ENCODE measurements at places on chromosomes 7 and 10.

DNA sequence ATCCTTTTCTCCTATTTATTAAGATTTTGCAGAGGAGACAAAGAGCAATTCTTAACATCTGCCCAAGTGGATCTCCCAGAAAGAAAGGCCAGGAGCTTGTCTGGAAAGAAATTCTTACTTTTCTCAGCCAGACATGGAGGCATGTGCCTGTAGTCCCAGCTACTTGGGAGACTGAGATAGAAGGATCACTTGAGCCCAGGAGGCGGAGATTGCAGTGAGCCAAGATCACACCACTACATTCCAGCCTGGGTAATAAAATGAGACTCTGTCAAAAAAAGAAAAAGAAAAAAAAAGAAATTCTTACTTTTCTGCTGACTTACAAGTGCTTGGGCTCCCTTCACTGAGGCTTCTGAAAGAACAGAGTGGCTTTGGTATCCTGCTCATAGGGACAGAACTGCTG is 2.4 kb upstream of the CYP3A43 start:
- DNase-seq: no peak

DNA sequence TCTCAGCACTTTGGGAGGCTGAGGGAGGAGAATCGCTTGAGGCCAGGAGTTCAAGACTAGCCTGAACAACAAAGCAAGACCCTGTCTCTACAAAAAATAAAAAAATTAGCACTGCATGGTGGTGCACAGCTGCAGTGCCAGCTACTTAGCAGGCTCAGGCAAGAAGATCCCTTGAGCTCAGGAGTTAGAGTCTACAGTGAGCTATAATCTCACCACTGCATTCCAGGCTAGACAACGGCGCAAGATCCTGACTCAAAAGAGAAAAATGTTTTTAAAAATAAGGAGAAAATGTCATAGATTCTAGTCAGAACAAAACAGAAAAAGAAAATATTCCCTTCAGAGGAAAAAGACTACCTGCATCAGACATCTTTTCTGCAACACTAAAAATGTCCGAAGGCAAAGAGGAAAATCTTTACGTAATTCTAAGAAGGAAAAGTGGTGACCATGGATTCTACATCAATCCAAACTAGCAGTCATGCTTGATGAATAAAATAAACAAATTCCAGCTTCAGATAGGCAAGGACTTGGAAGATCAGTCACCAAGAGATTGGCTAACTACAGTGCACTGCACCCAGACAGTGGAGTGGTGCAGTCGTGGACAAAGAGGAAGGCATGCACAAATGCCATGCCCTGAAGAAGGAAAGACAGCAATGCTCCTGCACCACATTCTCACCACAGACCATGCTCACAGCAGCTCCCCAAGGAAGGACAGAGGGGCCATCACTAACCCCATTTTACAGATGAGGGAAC is 54.3 kb downstream of the ERCC6 start:
- no peak for DNase-seq

DNA sequence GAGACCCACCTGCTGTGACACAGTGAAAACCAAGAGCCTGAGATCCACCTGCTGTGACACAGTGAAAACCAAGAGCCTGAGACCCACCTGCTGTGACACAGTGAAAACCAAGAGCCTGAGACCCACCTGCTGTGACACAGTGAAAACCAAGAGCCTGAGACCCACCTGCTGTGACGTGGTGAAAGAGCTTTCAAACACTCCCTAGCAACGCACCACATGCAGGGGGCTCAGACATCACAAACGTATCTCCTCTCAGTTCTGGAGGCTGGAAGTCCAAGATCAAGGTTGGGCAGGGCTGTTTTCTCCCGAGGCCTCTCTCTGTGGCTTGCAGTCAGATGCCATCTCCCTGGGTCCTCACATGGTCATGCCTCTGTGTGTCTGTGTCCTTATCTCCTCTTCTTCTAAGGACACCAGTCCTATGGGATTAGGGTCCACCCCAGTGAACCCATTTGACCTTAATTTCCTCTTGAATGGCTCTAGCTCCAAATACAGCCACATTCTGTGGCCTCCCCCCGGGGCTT is 43.8 kb downstream of the INSIG1 start:
- no peak for DNase-seq

- DNase-seq: no peak
Measured at GRCh38 chr7:133550145-133550544, 297.3 kb downstream of the EXOC4 start.

GRCh38 chr10:78537018-78537417 is 503.4 kb downstream of the RPS24 start:
- no peak for DNase-seq

GRCh38 chr10:28879875-28880682 is 202.8 kb downstream of the BAMBI start:
- DNase-seq: no peak

DNA sequence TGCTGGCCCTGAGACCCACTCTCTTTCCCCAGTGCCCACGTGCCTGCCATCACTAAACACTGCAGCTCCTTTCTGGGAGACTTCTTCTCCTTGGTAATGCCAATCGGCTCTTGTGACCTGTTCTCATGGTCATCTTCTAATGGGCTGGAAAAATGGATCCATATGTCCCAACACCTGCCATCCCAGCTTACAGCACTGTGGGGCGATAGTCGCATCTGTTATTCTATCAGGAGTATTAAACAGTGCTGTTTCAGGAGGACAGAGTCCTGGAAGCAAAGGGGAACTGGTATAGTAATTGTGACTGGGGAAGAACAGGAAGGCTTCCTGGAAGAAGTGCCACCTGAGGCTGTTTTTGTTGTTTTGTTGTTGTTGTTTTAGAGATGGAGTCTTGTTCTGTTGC is 411.2 kb downstream of the GLRX3 start:
- DNase-seq: no peak

Data from transverse colon (tissue), 4 donors.